ENCODE measurements at places on chromosomes 1 and 21.

DNA sequence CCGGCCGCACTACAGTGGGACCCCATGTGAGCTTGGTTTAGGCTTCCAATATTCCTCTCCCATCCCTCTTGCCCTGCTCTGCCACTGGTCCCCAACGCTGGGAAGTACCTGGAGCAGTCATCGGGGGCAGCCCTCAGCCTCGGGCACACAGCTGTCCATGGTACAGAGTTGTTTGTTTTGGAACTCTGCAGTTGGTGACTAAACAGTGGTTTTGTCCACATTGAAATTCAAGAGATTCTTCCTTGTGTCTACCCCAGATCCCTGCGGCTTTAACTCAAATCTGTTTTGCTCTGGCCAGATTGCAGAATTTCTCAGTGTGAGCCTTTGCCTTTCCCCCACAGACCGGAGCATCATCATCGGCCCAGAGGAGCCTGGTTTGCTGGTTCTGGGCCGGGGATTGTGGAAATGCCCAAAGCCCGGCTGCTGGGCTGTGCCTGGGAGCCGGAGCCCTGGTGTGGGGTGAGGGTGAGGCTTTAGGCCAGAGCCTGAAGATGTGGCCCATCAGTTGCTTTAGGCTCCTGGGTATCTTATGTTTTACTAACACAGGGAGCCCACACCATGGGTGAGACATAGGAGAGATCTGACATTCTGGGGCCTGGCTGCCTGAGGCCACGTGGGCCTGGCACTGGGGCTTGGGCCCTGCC, 93.2 kb downstream of the ARHGEF10L start:
- DNase-seq = no peak

DNA sequence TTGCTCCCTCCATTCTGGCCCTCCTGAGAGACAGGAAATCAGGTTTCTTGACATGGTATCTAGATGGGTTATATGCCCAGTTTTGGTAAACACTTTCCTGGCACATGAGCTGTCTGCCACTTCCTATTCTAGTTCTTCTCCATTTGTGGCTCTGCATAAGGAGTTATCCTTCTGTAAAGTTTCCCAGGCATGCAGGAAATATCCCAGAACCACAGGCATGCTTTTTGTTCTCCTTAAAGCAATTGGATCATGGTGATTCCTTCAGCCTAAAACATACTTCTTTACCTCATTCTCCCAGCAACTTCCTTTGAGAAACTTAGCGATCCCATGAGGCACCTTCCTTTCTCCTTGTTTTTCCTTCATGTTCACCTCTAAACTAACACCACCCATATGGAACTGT, 199.8 kb downstream of the CRB1 start:
- DNase-seq = no peak

DNA sequence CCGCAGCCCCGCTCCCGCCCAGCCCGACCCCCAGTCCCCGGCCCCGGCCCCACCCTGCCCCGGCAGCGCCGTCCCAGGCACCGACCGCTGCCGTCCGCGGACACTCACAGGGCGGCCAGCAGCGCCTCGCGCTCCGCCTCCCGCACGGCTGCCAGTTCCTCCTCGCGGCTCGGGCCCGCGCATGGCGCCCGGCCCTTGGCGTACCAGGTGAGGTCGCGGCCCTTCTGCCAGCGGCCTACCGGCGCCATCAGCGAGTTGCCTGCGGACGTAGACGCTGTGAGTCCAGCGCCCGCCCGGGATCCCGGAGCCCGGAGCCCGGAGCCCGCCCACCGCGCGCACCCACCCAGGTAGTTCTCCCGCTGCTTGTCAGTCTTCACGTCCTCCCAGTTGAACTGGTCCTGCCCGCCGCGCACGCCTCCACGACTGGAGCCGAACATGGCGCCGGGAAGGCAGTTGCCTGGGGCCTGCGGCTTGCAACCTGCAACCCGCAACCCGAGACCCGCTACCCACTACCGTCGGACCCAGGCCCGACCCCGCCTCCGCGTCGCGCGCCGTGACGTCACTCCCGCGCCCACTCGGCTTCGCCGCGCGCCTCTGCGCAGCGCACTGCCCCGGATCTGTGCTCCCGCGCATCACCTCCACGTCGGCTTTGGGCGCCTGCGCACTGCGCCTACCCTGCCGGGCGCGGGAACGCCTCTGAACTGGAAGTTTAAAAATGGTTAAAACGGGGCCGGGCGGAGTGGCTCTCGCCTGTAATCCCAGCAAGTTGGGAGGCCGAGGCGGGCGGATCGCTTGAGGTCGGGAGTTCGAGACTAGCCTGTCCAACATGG, at the start of gene C1orf35:
Gene C1orf35 (minus strand): TSS at position 535 of the 830 bp plus-strand sequence. CDS start 98 bp downstream, at position 437.
- DNase-seq = peak; percentile 54

DNA sequence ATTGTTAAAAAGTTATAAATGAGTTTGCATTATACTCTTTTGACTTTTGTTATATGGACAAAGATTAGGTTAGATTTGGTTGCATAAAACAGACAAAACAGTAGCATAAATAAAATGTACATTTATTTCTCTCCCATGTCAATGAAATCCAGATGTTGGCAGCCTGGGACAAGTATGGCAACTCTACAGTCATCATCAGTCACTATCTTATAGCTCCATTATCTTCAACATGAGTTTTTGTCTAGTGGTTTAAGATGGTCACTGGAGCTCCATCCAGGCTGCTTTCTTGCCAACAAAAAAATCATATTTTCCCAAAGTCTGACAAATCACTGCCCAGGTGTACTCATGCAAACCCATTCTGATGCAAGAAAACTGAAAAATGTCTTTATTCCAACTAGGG, 83.8 kb downstream of the CD58 start:
- DNase-seq = no peak

DNA sequence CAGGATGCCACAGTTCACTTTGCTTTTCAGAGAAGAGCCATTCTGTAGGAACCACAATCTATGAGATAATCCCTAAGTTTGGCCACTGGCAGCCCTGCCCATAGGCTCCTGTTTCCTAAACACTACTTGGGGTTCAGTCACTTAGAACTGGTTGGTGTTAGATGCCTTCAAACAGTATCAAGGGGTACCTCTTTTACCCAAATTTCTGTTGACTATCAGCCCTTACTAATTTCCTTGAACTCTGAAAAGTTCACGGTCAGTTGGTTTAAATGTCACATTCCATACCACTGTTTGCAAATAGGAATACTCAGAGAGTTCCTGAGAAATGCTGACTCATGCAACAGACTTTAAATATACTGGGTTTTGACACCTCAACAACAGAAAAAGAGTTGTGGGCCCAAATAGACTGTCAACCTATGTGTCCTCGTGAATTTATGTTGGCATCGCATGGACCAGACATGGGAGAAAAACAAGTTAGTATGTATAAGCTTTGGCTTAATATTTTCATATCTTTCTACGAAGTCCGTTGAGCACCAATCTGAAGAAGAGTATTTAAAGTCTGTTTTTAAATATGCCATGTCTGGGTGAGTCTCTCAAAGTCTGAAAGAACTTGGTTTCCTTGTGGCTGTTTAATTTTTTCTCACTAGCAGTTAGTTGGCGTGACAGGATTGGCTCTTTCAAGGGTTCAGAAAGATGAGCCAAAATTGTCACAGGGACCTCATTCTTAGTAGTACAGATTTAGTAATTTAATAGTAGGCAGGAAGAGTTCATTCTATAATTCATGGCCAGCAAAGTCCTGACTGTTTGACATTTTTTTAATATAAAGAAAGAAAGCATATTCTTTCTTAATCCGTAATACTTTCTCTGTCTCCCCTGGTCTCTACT, 56.5 kb upstream of the ZNF326 start:
- DNase-seq = no peak

- DNase-seq = no peak
Observed at GRCh38 chr1:37922767-37923550, 23.9 kb downstream of the INPP5B start.

- DNase-seq = no peak
Observed at GRCh38 chr1:187409341-187409740, 580.6 kb downstream of the PLA2G4A start.

DNA sequence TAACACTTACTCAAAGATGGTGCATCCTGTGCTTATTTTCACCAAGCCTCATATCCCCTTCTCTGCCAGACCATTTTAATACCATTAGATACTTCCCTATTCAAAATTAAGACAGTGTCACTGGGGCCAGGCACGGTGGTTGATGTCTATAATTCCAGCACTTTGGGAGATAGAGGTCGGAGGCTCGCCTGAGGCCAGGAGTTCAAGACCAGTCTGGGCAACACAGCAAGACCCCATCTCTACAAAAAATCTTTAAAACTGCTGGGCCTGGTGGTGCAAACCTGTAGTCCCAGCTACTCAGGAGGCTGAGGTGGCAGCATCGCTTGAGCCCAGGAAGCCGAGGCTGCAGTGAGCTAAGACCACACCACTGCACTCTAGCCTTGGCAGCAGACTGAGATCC, 28.2 kb downstream of the APP start:
- DNase-seq = no peak

- no peak for DNase-seq
Observed at GRCh38 chr1:53681977-53682685, 56.8 kb downstream of the GLIS1 start.

GRCh38 chr1:43824795-43825194, 108.8 kb upstream of the ARTN start:
- DNase-seq = no peak

DNA sequence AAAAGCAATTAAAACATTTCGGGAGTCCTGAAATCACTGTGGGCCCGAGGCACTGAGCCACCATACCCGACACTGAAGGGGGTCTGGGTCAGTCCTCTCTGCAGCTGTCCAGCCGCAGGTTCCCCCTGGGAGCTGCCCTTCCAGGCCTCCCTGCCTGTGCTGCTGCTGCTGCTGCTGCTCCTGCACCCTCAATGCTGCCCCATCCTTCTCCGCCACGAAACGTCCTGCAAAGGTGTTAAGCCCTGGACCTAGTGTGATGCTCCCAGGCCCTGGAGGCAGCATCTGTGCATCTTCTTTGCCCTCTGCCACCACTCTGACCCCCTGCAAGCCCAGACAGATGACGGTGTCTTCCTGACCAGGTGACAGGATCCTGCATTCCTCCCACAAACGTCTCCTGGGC, 513.3 kb downstream of the NPHP4 start:
- DNase-seq = no peak

- DNase-seq = no peak
Observed at GRCh38 chr1:82704393-82704792, 903.7 kb downstream of the ADGRL2 start.

GRCh38 chr1:51235673-51236530, at the start of gene RNF11:
Gene RNF11, plus strand, starts transcription at chr1:51236273. Its CDS starts 484 bp downstream, at chr1:51236757.
- peak; percentile 58 for DNase-seq

GRCh38 chr1:106680216-106680615, 376.3 kb upstream of the PRMT6 start:
- no peak for DNase-seq

- DNase-seq = no peak
Observed at GRCh38 chr1:21616372-21616771, 52.8 kb downstream of the RAP1GAP start.

- no peak for DNase-seq
Observed at GRCh38 chr21:37530901-37531351, 164.4 kb downstream of the DYRK1A start.

- DNase-seq = no peak
Observed at GRCh38 chr1:88961081-88961480, 31.3 kb downstream of the KYAT3 start.

DNA sequence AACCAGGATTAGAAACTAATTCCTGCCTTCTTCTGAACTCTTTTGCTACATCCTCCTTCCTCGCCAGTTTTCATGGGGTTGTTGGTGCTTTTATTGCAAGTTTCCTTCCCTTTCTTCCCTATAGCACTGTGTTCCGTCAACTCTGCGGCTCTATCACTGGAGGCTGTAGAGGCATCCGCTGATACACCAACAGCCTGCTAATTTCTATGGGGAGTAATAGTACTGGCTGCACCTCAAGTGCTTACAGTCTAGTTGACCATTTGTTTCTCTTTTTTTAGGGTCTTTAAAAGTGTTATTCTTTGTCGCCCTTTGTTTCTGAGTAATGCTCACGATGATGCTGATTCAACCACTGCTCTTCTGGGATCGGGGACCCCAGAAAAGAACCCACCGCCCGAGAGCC, 746 bp downstream of the MIS18A start:
- DNase-seq = no peak

DNA sequence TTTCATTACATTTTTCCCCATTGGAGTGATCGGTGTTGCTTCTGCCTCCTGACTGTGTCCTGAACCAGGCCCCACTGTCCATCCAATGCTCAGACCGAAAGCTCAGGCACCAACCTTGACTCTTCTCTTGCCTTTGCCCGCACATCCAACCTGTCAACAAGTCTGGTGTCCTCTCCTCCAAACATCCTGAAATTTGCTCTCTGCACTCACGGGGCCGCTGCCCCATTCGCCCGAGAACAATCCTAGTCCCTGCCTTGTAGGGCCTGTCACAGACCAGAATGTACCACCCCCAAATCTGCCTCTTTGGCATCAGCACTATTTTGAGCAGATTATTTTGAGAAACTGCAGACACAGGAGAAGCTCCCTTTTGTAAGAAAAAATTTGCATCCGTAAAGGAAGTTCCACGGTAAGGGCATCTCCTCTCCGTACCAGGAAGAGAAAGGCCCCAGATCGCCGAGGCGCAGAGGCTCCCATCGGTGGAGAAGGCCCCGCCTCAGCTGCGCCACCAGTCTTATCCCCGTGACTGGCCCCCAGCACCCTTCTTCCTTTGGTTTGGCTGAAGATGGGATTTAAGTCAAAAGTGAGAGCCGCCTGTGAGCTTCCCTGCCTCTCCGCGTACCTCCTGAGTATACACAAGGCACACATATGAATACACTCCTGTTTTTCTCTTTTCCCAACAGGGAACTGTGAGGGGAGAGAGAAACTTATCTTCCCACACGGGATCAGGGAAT, 7.1 kb downstream of the MORN1 start:
- no peak for DNase-seq

DNA sequence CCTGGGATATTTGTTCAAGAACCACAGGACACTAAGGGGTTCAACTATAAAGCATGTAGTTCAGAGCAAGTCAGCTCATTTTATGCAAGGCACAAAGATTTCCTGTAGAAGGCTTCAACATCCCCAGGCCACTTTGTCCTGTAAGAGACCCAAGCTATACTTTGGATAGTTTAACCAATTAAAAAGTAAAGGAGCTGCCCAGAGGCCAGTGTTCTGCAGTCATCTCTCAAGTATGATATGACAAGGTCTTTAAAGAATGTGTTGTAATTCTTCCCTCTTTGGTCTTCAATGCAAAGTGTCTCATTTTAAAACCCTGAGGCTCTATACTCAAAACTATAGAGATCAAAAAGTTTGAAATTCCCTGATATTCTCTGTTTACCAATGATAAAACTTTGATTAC, 34.1 kb downstream of the KRTAP20-3 start:
- DNase-seq = no peak

All from Panc1 (cell line).